ENCODE measurements at places on chromosomes 11 and 22.

GRCh38 chr11:86171627-86172026, 72.9 kb upstream of the EED start:
- DNase-seq, result no peak

DNA sequence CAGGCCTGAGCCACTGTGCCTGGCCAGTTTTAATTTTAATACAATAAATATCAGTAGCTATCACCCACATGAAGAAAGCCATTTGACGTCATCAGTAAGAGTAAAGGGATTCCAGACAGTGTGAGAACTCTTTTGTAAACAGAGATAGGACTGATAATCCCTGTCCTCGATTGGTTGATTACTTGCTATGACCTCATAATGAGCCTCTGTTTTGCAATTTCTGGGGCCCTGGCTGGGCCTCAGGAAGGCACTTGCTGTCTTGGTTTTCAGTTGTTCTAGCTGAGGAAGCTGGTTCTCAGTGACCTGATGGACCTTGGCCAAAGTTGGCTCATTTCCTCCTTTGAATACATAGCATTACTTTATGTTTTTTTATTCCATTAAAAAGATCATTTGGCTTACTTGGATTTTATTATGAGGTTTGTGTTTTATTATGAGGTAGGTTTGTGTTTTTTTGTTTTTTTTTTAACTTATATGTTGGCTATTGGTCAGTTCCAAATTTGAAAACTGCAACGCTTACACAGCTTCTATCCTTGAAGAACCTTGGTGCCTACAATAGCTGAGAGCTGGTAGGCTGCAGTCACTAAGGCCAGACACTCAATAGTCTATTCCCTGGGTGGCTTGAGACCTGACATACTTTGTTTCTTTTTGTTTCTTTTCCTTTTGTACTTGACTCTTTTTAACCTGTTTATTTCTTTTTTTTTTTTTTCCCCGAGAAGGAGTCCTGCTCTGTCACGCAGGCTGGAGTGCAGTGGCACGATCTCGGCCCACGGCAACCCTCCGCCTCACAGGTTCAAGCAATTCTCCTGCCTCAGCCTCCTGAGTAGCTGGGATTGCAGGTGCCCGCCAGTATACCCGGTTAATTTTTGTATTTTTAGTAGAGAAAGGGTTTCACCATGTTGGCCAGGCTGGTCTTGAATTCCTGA, 20.0 kb downstream of the MARK2 start:
- DNase-seq, result peak; percentile 44

DNA sequence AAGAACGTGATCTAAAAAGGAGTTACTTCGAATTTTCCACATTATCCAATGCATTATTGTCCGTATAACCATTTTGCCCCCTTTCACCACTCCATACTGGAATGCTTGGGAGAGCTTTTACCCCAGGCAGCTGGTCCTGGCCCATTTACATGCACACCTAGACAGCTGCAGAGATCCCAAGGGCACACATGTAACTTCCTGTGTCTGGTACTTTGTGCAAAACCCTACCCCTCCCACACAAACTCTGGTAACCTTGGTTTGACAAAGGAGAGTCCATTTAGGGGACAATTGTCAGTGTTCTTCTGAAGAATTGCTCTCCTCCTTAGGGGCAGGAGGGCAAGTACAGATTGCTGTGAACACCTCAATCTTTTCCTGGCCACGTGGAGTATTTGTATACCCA, 57.3 kb upstream of the SORL1 start:
- DNase-seq, result no peak

GRCh38 chr11:117831661-117832415, 7.3 kb upstream of the FXYD2 start:
- peak; percentile 8 for DNase-seq

DNA sequence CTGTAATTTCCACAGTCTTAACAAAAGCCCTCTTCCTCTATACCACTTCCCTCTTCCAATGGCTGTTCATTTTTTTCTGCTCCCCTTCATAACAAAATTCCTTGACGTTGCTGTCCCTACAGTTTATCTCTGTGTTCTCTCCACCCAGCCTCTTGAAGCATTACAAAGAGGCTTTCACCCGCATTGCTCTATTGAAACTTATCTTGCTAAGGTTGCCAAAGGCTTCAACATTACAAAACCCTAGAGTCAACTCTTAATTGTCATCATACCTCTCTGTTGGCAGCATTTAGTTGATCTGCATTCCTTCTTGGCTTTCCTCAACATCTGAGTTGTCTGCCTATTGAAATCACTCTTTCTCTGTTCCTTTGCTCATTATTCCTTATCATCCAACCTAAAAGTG, 1055.7 kb downstream of the JRKL start:
- DNase-seq, result no peak

- no peak for DNase-seq
Observed at GRCh38 chr11:47329987-47330931, 22.2 kb downstream of the MYBPC3 start.

DNA sequence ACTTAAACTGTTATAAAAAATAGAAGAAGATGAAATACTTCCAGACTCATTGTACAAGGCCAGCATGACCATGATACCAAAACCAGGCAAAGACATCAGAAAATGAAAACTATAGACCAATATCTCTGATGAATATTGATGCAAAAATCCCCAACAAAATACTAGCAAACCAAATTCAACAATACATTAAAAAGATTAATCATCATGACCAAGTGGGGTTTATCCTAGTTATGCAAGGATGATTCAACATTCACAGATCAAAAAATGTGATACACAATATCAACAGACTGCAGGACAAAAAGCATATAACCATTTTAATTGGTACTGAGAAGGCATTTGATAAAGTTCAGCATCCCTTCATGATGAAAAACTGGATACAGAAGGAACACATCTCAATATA, 824.5 kb upstream of the RAG2 start:
- DNase-seq, result no peak

- no peak for DNase-seq
Observed at GRCh38 chr11:11164334-11164690, 188.7 kb downstream of the CSNK2A3 start.

GRCh38 chr22:37817705-37818408, 5.3 kb upstream of the GALR3 start:
- peak; percentile 79 for DNase-seq

DNA sequence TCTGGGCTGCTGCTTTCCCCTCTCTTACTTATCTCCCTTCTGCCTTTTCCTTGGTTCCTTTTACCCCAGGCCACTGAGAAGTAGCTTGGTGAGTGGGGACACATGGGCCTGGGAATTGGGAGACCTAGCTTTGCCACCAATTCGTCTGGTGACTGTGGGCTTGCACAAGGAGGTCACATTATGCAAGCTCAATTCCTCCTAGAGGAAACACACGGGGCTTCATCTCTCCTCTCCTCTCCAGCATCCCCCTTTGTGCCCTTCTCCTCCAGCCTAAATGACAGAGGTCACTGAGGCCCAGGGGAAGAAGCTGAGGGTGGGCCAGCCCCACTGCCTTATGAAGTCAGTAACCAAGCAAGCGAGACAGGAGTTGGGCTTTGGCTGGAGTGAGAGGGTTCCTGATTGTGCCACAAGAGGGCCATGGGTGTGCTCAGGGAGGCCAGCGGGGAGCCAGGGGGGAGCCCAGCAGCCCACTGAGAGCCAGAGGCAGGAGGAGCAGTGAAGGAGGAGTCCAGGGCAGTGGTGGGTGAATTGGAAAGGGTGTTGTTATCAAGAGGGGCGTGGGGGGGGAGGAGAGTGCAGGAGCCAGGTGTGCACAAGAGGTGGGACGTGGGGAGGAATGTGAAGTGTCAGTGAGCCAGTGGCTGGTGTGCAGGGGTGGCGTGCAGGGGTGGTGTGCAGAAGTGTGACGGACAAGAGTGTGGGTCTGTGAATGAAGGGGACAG, 2.0 kb downstream of the CLCF1 start:
- peak; percentile 66 for DNase-seq

DNA sequence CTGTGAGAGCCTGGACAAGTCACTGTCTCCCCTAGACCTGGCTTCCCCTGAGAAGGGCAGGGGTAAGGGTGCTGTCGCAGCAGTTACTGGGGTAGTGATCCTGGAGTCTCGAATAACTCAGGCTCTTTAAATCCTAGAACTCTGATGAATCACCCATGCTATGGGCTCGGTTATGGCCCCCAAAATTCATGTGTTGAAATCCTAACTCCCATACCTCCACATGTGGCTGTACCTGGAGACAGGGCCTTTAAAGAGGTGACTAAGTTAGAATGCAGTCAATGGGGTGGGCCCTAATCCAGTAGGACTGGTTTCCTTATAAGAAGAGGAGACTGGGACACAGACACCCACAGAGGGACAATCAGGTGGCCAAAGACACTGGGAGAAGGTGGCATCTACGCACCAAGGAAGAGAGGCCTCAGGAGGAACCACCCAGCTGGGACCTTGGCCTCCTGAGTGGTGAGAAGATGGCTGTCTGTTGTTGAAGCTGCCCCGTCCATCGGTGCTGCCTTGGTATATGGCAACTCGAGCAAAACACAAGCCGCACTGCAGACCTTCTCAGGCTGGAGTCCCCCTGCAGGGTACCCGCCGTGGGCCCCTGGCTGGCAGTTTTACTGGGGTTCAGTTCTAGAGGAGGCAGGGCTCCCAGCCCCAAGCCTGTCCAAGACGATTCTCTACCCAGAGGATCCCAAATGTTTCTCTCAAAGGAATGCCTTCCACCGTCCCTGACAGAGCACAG, 48.8 kb upstream of the SHISAL1 start:
- no peak for DNase-seq

GRCh38 chr11:33419924-33420323, 162.7 kb downstream of the HIPK3 start:
- no peak for DNase-seq

GRCh38 chr22:21964234-21964633, 11.6 kb upstream of the PPM1F start:
- no peak for DNase-seq

DNA sequence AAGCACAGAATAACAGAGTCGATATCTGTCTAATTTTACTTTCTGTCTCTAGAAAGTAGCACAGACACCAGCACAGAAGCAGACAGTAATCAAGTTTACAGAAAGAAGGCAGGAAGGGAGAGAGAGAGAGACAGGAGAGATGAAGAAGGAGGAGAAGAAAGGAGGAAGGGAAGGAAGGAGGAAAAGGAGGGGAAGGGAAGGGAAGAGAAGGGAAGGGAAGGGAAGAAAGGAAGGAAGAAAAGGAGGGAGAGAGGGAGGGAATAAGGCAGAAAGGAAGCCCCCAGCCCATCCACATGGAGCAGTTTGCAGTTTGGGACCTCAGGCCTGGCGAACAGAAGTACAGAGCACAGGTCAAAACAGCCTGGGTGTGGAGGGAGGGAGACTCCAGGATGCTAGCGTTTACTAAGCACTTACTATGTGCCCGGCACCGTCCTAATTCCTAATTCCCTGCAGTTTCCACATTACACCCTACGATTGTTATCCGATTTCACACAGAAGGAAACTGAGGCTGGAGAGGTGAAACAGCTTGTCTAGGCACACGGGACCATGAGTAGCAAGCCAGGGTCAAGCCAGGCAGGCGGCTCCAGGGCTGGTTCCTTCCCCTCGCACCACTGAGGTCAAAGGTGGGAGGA, 46.0 kb upstream of the WNT7B start:
- peak; percentile 14 for DNase-seq

DNA sequence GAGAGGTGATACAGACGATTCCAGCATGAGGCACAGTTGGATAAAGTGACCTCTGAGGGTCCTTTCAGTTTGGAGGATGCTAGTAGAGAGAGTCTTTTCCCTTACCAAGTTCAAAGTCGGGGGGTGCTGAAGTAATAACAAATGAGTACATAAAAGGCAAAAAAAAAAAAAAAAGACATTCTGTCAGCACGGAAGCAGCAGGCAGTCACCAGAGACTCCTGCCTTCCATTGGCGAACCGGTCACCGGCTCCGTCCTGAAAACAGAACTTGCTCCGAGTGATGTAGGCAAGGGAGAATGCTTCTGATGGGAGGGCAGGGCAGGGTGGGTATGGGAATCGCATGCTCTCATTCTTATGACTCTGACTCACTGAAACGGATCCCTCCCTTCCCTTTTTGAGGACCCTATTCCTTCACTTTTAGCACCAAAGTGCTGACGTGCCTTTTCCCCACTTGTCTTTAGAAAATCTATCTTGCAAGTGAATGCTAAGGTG, 65.9 kb downstream of the PRR5L start:
- DNase-seq, result no peak

DNA sequence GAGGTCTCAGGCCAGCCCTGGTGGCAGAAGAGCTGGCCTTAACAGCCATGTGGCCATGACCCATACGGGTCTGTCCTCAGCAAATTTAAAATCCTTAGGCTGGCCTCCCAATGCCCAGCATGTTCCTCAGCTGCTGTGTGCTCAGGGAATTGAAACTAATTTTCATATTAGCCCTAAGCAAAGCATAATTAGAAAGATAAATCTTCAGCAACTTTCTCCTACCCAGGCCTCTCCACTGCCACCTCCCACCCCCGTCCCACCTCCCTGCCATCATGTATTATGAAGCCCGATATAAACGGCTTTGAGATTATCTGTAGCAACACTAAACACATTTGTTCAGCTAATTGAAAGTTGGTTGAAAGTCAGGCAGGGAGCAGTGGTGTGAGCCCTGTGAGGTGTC, 178.8 kb upstream of the NTM start:
- DNase-seq, result no peak

DNA sequence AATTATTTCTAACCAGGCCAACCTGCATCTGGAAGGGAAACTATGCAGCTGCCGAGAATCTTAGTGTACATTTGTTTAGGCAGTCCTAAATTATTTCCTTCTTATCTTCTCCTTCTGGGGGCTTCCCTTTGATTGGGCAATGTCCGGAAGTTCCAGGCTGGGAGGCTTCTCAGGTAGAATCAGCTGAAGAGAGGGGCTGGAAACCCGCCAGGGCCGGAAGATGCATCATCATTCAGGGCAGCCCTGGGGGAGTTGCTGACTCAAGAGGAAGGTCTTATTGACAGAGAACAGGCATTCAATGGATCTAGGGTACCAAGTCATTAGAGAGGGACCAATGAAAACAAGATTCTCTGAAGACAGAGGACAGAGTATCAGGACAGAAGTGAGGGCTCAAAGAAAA, 150.7 kb downstream of the BLID start:
- DNase-seq, result no peak

DNA sequence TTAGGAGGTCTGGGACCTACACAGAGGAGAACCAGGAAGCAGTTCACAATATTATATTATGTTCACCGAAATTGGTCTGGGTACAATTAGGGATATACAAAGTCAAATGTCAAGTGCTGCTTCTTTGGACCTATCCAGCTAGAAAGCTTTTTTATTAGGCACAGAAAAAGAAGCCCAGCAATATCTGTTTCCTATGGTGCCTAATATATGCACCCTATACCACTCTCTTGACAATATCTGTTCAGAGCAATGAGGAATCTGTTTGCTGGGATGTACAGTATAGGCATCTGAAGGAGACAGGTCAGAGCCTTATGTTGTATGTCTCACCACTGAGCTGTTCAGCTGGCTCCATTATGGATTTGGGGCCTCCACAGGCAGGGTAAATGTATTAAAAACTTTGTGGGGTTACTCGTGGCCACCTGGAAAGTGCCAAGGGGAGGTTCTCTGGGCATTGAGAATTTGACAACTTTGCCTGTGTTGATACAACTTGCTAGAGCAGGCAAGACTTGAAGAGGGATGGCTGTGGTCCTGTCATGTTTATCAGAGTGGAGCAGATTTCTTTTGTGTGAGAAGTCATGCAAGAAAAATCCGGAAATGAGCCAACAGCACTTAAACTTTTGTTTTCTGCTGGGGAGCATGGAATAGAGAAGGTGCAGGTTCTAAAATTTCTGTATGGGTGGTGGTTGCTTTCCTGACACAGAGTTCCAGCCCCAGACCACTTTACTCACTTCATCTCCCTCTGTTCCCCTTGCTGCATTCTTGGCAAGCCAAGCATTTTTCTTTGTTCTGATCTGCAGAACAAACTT, 10.1 kb downstream of the STIM1 start:
- DNase-seq, result no peak

GRCh38 chr22:48793949-48794348, 1033.7 kb downstream of the BRD1 start:
- no peak for DNase-seq

GRCh38 chr22:50469377-50470305, 5.2 kb downstream of the SBF1 start:
- no peak for DNase-seq

Measured in uterus (tissue), 4 donors.